ENCODE measurements at places on chromosomes 2 and 18.
A peak's percentile ranks its signal among the peaks of the same experiment; 100 is the strongest.

DNA sequence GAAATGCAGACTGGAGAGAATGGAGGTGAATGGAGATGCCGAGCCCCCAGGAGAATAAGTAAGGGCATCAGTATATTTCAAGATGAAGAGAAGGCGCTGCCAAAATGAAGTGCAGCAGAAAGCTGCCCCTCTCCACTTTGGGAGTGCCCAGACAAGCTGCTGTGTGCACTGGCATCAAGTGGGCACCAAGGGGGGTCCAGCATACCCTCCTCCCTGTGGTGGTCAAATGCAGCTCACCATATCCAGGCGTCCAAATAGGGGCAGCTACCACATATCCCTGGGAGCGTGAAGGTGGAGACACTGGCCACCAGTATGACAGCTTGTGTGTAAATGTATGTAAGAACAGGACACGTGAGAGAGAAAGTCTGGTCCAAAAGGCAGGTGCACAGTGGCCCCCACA is 236.6 kb downstream of the KLHL29 start:
- H3K27ac ChIP-seq, result no peak overlapping the region
- DNase-seq, result no peak
- H3K4me3 ChIP-seq, result no peak overlapping the region
- no peaks in the 10 kb centered on the region for H3K36me3 ChIP-seq
- no peaks in the 10 kb centered on the region for H3K4me1 ChIP-seq

DNA sequence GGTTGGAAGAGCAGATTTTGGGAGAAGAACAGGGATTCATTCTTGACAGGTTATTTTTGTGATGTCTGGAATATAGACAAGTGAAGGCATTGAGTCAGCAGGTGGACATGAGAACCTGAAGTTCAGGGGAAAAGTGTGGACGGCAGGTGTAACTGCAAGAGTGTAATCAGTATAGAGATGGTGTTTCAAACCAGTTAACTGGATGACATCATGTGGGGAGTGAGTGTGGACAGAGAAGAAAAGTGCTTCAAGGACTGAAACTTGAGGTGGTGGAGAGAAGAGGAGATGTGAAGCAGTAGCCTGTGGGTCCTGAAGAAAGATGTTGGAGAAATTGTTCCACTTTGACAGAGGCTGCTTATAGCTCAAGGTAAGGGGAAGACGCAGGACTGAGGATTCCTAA is 7.1 kb downstream of the IL1RL1 start:
- no peaks in the 10 kb centered on the region for H3K4me1 ChIP-seq
- H3K4me3 ChIP-seq, result no peak overlapping the region
- no peak for DNase-seq
- no peaks in the 10 kb centered on the region for H3K27me3 ChIP-seq

DNA sequence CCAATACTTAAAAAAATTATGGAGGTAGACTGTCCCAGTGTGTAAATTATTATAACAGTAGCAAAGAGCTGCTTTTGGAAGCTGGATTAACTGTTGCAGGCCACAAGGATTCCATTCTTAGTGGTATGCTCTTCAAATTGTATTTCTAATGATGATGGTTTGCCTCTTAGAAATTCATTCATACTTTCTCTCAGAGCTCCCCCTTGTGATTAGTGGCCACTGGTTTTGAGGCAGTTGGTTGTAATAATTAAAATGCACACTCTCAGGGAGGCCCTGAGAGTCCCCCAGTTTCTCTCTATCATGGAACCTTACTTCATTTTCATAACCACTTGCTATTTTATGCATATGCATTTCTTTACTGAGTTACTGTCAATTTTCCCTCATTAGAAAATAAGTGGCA is 122.5 kb downstream of the PLA2R1 start:
- H3K36me3 ChIP-seq, result no peaks in the 10 kb centered on the region
- H3K27me3 ChIP-seq, result no peaks in the 10 kb centered on the region
- no peak overlapping the region for H3K4me3 ChIP-seq
- H3K4me1 ChIP-seq, result no peaks in the 10 kb centered on the region
- no peak overlapping the region for H3K27ac ChIP-seq

- no peak overlapping the region for H3K4me3 ChIP-seq
- H3K36me3 ChIP-seq, result no peaks in the 10 kb centered on the region
- DNase-seq, result no peak
- H3K4me1 ChIP-seq, result no peaks in the 10 kb centered on the region
- H3K27ac ChIP-seq, result no peak overlapping the region
Observed at GRCh38 chr2:116718451-116718850, 1096.0 kb upstream of the DDX18 start.

GRCh38 chr2:60873381-60873780 is 8.0 kb upstream of the REL start:
- H3K27ac ChIP-seq, result peak overlapping the region; percentile 78
- H3K27me3 ChIP-seq, result no peaks in the 10 kb centered on the region
- peaks cover 29% of the 10 kb centered on the region for H3K4me1 ChIP-seq
- peaks cover 9% of the 10 kb centered on the region for H3K36me3 ChIP-seq
- H3K4me3 ChIP-seq, result no peak overlapping the region
- no peak for DNase-seq

DNA sequence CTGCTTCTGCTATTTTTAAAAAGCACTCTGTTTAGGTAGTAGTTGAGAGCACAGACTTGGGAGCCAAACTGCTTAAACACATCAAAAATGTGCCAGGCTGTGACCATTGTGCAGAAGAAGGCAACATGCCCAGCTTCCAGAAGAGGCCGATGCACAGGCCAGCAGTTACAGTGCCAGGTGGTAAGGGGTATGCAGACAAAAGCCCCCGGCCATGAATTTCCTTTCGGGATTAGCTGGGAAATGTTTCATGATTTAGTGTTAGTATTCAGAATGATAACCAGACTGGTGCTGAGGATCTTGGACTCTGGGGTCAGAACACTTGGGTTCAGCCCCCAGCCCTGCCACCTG is 40.0 kb upstream of the ATG16L1 start:
- no peak overlapping the region for H3K27ac ChIP-seq
- no peaks in the 10 kb centered on the region for H3K36me3 ChIP-seq
- H3K27me3 ChIP-seq, result no peaks in the 10 kb centered on the region
- peaks cover 10% of the 10 kb centered on the region for H3K4me1 ChIP-seq
- no peak for DNase-seq

GRCh38 chr2:235047171-235048160 is 95.6 kb downstream of the SH3BP4 start:
- no peaks in the 10 kb centered on the region for H3K36me3 ChIP-seq
- no peak for DNase-seq
- peaks cover 6% of the 10 kb centered on the region for H3K27me3 ChIP-seq
- H3K4me1 ChIP-seq, result peaks cover 9% of the 10 kb centered on the region
- no peak overlapping the region for H3K27ac ChIP-seq

DNA sequence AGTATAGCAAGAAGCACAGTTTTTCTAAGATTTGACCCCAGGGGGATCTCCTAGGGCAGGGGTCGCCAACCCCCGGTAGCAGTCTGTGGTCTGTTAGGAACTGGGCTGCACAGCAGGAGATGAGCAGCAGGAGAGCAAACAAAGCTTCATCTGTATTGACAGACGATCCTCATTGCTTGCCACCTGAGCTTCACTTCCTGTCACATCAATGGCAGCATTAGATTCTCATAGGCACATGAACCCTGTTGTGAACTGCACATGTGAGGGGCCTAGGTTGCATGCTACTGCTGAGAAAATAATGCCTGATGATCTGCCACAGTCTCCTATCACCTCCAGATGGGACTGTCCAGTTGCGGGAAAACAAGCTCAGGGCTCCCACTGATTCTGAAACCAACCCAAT is 136.2 kb downstream of the RGPD3 start:
- no peaks in the 10 kb centered on the region for H3K27me3 ChIP-seq
- peaks cover 5% of the 10 kb centered on the region for H3K4me1 ChIP-seq
